ENCODE measurements at places on chromosomes 6 and 20.

- DNase-seq = no peak
Observed at GRCh38 chr20:33843050-33843449, 31.9 kb downstream of the CHMP4B start.

GRCh38 chr6:41527721-41528408 is 18.3 kb upstream of the FOXP4 start:
- no peak for DNase-seq

- DNase-seq = no peak
Observed at GRCh38 chr6:40276141-40276540, 311.0 kb downstream of the LRFN2 start.

GRCh38 chr6:116672306-116672705 is 3.7 kb upstream of the ZUP1 start:
- DNase-seq = no peak

- DNase-seq = no peak
Observed at GRCh38 chr6:115898246-115898645, 162.4 kb downstream of the FRK start.

DNA sequence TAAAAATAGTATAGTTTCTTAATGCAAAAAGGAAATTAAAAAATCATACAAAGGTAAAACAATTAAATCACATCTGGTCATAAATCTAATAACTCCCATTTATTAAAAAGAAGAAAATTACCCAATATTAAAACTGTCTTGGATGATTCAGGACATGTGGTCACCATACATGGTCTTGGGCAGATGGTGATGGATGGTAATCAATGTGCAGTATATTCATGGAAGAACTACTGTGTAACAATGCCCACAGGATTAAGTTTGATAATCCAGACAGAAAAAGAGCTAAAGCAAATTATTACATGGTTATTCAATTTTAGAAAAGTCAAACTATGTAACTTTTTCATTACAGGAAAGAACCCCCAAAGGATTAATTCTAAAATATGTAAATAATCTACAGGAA is 480.6 kb downstream of the QKI start:
- DNase-seq = no peak

GRCh38 chr20:57272883-57273535 is 6.6 kb upstream of the BMP7 start:
- no peak for DNase-seq

DNA sequence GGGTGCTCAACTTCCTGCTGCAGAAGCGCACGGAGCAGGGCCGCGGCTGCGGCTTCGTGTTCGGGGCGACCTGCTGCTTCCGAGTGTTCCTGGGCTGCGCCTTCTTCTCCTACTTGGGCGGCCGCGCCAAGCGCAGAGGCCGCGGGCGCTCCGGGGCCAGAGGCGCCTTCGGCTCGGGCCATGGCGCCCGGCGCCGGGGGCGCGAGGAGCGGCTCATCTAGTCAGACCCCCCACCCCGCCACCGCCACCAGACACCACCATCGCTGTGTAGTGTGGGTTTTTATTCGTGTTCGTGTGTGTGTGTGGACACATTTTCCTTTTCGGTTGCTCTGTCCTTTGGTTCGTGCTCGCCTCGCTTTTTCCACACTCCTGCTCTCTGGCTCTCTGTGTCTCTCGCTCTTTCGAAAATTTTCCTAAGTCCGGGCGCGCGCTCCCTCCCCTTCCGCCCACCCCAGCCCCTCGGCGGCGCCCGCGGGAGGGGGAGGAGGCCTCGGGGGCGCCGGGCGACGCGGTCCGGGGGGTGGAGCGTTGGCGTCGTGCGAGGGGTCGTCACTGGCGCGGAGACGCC is 38.1 kb downstream of the GNAS start:
- DNase-seq = peak; percentile 65

DNA sequence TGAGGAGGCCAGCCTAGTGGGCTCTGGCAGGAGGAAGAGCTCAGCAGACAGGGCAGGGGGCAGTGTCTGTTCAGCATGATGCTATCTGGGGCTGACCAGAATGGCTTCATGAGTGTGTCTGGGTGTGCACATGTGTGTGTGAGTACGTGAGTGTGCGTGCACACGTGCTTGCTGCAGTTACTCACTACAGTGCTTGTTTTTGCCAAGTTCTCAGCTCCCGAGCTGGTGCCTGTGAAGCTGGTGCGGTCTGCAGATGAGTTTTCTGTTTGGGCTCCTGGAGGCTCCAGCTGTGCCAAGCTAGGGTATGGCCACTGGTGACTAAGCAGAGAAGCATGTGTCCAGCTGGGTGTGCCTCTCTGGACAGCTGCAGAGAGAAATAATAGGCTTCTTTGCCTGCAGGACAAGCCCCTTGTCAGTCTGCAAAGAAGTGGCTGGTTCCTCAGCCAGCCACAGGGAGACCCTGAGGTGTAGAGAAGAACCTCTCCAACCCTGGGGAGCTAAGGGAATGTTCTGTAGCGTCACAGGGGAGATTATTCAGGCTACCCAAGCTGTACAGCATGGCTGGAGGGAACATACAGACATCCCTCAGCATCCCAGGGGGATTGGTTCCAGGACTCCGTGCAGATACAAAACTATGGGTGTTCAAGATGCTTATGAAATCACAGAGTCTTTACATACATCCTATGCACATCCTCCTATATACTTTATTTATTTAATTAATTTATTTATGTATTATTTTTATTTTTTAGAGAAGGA is 40.2 kb upstream of the FAM50B start:
- DNase-seq = no peak

GRCh38 chr6:163486821-163487220 is 72.3 kb downstream of the QKI start:
- DNase-seq = no peak

GRCh38 chr20:25032065-25032477 is 25.9 kb downstream of the ACSS1 start:
- DNase-seq = no peak

DNA sequence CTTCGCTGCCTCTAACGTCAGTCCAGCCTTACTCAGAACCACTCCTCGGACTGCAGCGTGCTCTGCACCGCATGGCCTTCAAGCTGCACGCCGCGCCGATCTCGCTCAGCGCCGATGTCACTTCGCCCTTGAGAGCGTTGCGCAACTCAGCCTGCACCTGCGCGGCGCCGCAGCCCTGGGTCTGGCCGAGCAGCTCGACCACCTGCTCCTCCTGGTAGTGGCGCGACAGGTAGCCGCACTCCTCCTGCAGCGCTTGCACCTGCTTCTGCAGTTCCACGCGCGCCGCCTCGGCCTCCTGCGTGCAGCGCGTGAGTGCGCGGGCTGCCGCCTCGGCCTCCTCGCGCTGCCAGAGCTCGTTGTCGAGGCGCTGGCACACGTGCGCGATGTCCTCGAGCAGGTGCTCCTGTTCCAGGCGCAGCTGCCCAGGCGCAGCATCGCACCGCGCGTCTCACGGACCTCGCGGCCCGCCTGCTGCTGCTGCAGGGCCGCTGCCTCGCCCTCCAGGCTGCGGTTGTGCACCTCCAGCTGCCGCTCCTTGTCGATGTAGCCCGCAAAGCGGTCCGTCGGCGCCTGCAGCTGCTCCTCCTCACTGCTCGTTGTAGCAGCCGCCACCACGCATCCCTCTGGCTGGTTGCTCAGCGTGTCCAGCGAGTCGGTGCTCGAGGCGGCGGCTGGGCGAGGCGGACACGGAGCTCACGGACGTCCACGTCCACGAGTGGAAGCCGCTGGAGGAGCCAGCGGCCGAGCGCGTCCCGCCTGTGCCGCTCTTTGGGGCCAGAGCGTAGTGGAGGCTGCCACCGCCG is 380.6 kb upstream of the CHD6 start:
- DNase-seq = no peak

- DNase-seq = no peak
Observed at GRCh38 chr6:55983861-55984260, 108.5 kb upstream of the BMP5 start.

GRCh38 chr20:24146231-24146634 is 157.7 kb upstream of the GGTLC1 start:
- DNase-seq = no peak

- no peak for DNase-seq
Observed at GRCh38 chr6:158046201-158047126, 64.8 kb downstream of the SYNJ2 start.

DNA sequence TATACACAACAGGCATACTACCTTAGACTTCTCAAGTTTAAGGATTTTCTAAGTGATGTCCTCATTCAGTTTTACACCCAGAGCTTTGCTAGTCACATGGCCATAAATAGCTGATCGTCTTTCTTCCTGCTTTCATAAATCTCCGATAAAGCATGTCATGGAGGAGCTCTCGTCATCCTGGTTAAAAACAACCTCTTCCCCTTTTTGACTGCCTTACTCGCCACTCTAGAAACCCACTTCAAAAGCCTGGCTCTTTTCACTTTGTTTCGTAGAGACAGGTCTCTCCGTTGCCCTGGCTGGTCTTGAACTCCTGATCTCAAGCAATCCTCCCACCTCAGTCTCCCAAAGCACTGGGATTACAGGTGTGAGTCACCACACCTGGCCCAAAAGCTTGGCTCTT is 67.0 kb upstream of the SMIM29 start:
- DNase-seq = no peak

- DNase-seq = no peak
Observed at GRCh38 chr6:129552413-129552812, 157.6 kb downstream of the ARHGAP18 start.

- no peak for DNase-seq
Observed at GRCh38 chr6:52489881-52490280, 69.7 kb downstream of the EFHC1 start.

DNA sequence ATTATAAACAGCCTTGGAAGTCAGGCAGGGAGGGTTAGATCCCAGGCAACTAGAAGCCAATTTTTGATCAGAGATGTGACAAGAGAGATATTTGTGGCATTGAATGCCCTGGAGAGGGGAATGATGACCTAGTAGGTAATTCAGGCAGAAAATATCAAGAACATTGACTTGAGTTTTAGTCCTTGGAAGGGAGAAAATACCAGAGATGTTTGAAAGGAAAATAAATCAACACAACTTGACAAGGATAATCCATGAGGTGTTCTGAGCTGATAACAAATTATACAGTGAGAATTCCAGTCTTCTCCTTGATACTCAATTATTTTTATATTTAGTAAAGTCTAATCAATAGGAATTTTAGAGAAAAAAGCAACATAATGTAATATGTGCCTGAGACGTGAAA is 10.6 kb upstream of the MARCKS start:
- no peak for DNase-seq

GRCh38 chr20:2616634-2617033 is 35.8 kb upstream of the NOP56 start:
- no peak for DNase-seq

DNA sequence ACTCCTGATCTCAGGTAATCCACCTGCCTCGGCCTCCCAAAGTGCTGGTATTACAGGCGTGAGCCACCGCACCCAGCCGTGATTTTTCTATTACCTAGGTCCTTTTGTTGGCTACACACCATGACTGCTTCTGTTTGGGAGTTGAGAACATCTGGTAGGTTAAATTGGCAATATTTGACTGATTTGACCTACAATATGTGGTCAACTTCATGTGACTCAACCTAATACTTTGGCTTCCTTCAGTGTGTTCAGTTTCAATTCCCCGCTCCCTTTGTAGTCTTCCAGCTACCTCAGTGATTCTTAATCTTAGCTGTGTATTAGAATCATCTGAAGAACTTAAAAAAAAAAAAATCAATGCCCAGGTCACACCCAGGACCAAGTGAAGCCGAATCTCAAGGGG is 47.4 kb downstream of the MYB start:
- DNase-seq = no peak

DNA sequence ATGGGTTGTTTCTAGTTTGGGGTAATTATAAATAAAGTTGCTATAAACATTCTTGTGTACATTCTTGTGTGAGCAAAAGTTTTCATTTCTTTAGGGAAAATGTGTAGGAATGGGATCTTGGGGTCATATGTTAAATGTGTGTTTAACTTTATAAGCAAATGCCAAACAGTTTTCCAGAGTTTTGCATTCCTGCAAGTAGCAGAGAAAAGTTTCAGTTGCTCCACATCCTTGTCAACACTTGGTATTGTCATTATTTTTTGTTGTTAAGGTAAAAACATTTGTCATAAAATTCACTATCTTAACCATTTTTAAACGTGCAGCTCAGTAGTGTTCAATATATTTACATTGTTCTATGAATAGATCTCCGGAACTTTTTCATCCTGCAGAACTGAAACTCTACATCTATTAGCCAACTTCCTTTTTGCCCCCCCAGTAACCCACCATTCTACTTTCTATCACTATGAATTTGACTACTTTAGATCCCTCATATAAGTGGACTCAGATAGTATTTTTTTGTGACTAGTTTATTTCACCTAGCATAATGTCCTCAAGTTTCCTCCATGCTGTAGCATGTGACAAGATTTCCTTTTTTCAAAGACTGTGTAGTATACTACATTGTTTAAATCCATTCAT is 48.4 kb downstream of the PHACTR2 start:
- DNase-seq = no peak

DNA sequence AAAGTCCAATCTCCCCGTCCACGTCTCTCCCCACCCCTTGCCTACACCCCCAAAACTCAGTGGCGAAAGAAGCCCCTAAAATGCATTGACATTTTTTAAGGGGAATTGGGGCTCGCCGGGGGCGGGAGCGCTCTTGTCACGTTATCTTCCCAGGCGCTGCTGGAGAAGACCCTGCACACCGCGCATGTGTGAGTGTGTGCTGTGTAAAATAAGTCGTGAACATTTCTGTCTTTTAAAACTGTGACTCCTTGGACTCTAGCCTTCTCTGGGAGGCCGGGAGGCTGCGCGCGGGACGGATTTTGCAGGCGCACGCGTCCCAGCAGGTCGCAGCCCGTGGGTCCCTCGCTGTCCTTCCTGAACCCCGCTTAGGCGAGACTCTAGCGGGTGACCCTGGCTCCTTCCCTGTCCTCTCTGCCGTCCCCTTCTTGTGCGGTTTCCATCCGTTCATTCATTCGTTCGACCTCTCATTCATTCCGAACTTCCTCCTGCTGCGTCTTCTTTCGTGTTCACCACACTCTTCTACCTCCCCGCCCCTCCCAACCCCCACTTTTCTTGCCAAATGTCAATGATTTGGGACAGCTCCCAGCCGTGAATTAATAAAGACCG is 2.2 kb downstream of the NRN1 start:
- no peak for DNase-seq

DNA sequence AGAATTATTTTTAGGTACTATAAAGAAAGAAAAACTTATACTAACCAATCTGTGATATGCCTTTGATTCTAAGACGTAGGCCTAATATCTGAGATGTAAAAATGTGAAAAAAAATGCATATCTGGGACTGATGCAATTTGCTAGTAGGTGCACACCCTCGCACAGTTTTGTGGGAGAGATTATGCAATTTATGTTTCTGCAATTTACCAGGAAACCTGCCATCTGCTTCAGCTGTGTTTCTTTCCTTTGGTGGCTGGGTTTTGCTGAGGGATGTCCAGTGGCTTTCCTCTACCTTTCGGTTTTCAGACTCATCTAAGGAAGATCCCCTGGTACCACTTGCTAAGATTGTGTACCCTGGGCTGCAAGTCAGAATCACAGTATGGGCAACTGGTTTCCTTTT is 186.9 kb downstream of the ZFP64 start:
- no peak for DNase-seq

DNA sequence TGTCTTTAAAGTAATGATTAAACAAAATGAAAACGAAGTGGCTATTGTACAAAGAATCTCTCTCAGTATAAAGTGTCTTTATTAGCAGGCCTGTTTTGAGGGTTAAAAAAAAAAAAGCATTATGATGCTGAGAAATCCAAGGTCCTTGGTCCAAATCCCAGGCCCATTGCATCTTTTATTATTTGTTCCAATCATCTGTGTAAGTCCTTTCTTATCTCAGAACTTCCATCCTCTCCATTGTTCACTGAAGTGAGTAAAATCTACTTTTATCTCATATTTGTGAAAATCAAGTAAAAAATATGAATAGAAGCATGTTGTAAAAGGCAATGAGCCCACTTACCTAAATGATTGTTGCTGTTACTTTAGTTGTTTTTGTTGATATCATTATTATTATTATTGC is 499.1 kb upstream of the JAG1 start:
- no peak for DNase-seq
